Hematopoietic multipotent progenitor cell treated with erythropoietin and hydrocortisone succinate and interleukin-3 and kit ligand, for 15 days (in vitro differentiated cells): ENCODE measurements at places on chromosomes 2 and 18.

GRCh38 chr2:19287324-19287723, 71.1 kb downstream of the OSR1 start:
- no peak for DNase-seq

- DNase-seq: no peak
These were observed 181.6 kb downstream of the PARD3B start for GRCh38 chr2:204726831-204727230.

- no peak for DNase-seq
These were observed 127.5 kb downstream of the GLI2 start for GRCh38 chr2:120863146-120863545.

GRCh38 chr2:222751238-222751637, 79.8 kb downstream of the MOGAT1 start:
- DNase-seq: no peak

- DNase-seq: no peak
These were observed 169.0 kb upstream of the DDX18 start for GRCh38 chr2:117645458-117645857.

- no peak for DNase-seq
These were observed 370 bp downstream of the KLHL29 start for GRCh38 chr2:23385351-23385747.

DNA sequence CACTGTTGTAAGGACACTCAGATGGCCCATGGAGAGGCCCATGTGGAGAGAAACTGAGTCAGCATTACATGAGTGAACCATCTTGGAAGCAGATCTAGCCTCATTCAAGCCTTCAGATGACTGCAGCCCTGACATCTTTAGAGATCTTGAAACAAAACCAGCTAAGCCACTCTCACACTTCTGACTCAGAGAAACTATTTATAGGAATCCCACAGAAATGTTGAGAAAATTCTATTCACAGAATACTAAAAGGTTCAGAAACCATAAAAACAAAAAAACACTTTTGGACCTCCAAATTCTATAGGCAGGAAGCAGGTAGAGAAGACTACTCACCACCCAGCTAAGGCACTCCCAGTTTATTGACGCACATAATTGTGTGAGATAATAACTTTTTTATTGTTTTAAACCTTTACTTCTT, 8.7 kb downstream of the TMEM169 start:
- no peak for DNase-seq

DNA sequence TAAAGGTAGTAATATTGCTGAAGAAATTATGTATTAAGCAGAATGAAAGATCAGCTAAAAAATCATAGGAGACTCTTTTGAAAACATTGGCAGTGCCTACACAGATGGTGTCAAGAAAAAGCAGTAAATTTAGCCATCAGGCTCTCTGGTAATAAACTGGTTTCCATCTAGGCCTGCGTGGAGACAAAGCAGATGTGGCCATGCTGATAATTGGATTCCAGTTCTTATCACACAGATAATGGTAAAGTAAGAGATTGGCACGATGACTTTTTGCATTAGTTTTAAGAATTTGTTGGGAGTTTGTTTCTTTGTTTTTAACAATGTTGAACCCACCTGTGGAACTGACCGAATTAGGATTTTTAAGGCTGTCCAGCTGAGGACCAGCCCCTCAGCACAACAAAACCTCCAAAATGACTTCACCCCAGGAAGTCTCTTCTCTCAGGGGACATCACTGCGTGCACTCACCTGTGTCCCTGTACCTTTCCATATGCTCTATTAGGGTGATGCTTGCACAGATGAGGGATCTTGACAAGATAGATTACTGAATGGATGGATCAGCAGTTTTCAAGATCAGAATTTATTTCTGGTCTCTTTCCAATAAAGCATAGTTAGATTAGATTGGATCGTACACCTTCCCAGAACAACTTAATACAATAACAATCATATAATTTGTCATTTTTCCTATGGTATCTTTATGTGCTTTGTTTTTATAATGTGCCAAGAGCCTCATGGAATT, 69.1 kb upstream of the DNAJC10 start:
- DNase-seq: no peak

DNA sequence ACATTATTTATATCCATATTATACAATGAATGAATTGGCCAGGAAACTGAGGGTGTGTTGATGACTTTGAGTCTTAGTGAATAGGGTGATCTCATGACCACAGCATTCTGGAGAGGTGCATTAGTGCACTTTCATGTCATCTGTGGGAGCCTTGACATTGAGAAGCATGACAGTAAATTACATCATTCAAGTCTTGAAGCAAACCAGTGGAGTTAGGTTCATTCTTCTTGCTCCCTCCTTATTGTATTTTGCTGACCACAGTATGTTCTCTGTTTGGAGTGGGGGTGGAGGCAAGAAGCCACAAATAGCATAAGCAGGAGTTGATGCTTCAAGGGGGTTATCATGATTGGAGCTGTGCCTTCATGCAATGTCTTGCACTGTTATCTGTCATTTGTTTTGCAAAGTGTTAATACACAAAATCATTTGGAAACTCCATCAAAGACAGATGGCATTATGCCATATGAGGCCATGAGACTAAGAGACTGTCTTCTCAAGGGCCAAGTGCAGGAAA, 680.2 kb downstream of the NYAP2 start:
- DNase-seq: no peak

GRCh38 chr2:101255501-101255900, 2.8 kb downstream of the CNOT11 start:
- no peak for DNase-seq

- no peak for DNase-seq
These were observed 20.6 kb upstream of the NDUFV2 start for GRCh38 chr18:9081940-9082339.

DNA sequence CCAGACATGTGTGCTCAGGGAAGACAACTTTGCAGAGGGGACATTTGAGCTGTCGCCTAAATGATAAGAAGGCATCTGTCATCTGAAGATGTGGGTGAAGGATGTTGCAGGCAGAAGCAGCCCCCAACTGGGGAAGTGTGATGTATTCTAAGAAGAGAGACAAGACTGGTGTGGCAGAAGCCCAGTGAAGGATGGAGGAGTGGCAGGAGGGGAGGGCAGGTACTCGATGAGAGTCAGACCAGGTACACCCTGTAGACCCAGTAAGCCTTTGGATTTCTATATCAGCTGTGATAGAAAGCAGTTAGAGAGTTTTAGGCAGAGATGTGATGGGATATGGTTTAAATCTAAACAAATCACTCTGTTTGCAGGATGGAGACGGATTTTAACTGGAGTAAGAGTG, 19.2 kb downstream of the SLC14A2 start:
- DNase-seq: no peak

GRCh38 chr2:225399504-225399903, at the start of gene NYAP2:
NYAP2 (plus strand) TSS chr2:225399710; CDS start chr2:225408881, 9,171 bp downstream.
- no peak for DNase-seq

DNA sequence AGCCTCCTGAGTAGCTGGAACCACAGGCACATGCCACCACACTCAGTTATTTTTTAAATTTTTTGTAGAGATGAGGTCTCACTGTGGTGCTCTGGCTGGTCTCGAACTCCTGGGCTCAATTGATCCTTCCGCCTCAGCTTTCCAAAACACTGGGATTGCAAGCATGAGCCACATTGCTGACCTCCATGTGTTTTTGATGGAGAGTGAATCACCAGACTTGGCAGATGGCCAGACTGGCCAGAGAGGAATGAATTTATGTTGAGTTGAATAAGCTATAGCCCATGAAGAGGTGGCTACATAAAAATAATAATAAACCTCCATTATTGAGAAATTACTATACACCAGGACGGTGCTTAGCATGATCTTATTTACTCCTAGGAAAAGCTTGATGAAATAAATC, 91.5 kb downstream of the MREG start:
- no peak for DNase-seq

GRCh38 chr2:43274055-43274454, 47.6 kb upstream of the ZFP36L2 start:
- no peak for DNase-seq

DNA sequence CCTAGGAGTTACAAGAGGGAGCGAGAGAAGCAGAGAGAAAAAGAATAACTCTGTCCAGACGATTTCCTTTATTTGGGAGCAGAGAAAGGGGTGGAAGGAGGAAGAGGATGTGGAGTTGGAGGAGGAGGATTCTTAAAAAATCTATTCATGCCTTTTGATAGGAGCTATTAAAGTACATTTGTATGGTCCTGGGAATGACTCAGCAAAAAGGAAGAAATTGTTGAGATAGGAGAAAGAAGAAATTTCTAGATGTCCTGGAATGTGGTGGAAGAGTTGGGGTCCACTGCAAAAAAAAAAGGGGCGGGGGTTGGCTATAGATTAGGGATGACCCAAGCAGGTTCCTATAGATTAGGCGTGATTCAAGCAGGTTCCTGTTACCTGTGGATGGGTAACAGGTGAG, 32.4 kb upstream of the RPRM start:
- no peak for DNase-seq

GRCh38 chr18:27793013-27793785, 383.7 kb downstream of the CDH2 start:
- no peak for DNase-seq

GRCh38 chr2:55107436-55107835, 57.2 kb upstream of the RTN4 start:
- no peak for DNase-seq

GRCh38 chr2:113111823-113112287, 15.5 kb upstream of the IL1RN start:
- no peak for DNase-seq

DNA sequence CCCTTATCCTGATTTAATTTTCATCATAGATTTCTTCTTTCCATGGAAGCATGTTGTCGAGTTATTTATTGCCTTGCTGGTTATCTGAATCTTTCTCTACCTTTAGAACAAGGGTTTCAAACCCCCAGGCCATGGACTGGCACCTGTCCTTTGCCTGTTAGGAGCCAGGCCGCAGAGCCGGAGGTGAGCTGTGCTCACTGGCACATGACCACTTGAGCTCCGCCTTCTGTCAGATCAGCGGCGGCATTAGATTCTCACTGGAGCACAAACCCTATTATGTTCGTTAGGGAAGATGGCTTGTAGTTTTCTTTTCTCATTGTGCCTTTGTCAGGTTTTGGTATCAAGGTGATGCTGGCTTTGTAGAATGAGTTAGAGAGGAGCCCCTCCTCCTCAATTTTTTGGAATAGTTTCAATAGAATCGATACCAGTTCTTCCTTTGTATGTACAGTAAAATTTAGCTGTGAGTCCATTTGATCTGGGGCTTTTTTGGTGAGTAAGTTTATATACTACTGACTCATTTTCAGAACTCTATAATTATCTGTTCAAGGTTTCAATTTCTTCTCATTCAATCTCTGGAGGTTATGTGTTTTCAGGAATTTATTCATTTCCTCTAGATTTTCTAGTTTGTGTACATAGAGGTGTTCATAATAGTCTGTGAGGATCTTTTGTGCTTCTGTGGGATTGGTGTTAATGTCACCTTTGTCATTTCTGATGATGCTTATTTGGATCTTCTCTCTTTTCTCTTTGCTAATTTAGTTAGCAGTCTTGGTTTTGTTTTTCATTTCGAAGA, 668.0 kb upstream of the FAM98A start:
- no peak for DNase-seq

- no peak for DNase-seq
These were observed 537.6 kb upstream of the SETBP1 start for GRCh38 chr18:44143072-44143471.

DNA sequence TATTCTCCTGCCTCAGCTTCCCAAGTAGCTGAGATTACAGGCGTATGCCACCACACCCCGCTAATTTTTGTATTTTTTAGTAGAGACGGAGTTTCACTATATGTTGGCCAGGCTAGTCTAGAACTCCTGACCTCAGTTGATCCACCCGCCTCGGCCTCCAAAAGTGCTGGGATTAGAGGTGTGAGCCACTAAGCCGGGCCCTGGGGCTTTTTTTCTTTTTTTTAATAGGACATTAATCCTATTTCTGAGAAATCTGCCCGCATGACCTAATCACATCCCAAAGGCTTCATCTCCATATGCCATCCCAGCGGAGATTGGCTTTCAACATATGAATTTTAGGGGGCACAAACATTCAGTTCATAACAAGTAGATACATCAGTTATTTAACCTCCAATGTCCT, 128.6 kb downstream of the CNTNAP5 start:
- no peak for DNase-seq

- no peak for DNase-seq
These were observed 3.8 kb upstream of the ZNF24 start for GRCh38 chr18:35348001-35348400.
